ENCODE measurements at places on chromosomes 6 and 20. TPM values are rescaled to one million over a fixed set of nuclear protein-coding genes. Genes with fewer than 3 reads are reported as not detected.

- H3K27me3 ChIP-seq: peaks cover 26% of the 10 kb centered on the region
- no peak overlapping the region for H3K4me3 ChIP-seq
- H3K27ac ChIP-seq: no peak overlapping the region
- H3K36me3 ChIP-seq: no peaks in the 10 kb centered on the region
- H3K4me1 ChIP-seq: no peaks in the 10 kb centered on the region
These were observed 8.9 kb upstream of the SNRNP48 start for GRCh38 chr6:7580927-7581618.

Gene HLA-DRB1
- not detected for total RNA-seq

Gene LRFN2
- total RNA-seq: not detected

GRCh38 chr20:44704551-44704971, 10.6 kb upstream of the CCN5 start:
- DNase-seq: peak; percentile 67
- no peak overlapping the region for H3K4me3 ChIP-seq
- no peaks in the 10 kb centered on the region for H3K27me3 ChIP-seq
- H3K4me1 ChIP-seq: peaks cover 29% of the 10 kb centered on the region
- H3K36me3 ChIP-seq: no peaks in the 10 kb centered on the region

DNA sequence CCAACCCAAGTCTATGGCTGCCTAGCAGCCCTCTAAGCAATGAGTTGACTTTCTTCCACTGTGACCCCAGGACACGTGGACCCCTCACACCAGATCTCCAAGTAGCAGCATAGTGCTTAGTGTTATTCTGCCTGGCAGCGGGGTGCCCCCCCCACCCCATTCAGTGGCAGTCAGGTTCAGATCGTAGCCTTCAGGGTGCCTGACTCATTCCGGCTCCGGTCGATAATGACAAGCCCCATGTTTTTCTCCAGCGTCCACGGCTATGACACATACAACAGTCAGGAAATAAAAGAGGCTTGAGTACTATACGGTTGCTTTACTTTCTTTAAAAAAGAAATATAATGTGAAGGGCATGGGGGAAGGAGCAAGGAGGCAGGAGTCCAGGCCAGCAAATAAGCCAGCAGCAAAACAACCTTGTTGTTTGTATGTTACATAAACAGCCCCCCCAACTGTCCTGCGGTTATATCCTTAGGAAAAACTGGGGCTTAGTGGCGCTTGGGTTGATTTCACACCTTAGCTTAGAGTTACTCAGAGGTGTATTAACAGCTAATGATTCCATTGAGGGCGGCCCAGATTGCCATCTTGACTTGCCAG, 23.1 kb downstream of the GNAS start:
- DNase-seq: peak; percentile 40
- H3K4me1 ChIP-seq: peaks cover 12% of the 10 kb centered on the region
- no peaks in the 10 kb centered on the region for H3K36me3 ChIP-seq
- H3K27ac ChIP-seq: no peak overlapping the region
- no peaks in the 10 kb centered on the region for H3K27me3 ChIP-seq
- no peak overlapping the region for H3K4me3 ChIP-seq

DNA sequence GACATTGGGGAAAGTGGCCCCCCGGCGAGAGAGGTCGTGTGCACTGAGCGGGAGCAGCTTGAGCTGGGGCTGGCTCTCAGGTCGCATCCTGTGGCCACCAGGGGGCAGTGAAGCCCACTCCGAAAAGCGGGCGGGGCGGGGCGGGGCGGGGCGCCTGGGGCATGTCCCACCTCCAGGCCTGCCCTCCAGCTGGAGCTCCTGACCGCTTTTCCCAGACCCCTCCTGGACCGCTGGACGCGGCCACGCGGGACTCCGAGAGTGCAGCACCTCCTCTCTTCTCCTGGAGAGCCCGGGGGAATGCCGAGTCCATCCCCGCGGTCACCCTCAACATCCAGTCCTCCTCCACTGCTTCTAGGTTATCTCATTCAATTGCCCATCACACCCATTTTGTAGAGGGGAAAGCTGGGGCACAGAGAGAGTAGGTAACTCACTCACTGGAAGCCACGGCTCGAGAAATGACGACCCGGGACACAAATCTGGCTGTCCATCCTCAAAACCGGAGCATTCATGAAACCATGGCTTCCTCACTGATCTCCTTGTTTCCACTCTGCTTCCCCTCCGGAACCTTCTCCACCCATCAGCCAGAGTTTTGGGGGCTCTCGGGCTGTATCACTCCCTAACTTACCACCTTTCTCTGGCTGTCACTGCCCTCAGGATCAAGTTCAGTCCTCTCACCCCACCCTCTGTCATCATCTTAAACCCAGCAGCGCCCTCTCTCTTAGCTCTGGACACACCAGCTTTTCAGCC, 24.1 kb downstream of the COX4I2 start:
- H3K36me3 ChIP-seq: peaks cover 33% of the 10 kb centered on the region
- peaks cover 39% of the 10 kb centered on the region for H3K4me1 ChIP-seq
- DNase-seq: peak; percentile 82
- H3K27me3 ChIP-seq: no peaks in the 10 kb centered on the region

DNA sequence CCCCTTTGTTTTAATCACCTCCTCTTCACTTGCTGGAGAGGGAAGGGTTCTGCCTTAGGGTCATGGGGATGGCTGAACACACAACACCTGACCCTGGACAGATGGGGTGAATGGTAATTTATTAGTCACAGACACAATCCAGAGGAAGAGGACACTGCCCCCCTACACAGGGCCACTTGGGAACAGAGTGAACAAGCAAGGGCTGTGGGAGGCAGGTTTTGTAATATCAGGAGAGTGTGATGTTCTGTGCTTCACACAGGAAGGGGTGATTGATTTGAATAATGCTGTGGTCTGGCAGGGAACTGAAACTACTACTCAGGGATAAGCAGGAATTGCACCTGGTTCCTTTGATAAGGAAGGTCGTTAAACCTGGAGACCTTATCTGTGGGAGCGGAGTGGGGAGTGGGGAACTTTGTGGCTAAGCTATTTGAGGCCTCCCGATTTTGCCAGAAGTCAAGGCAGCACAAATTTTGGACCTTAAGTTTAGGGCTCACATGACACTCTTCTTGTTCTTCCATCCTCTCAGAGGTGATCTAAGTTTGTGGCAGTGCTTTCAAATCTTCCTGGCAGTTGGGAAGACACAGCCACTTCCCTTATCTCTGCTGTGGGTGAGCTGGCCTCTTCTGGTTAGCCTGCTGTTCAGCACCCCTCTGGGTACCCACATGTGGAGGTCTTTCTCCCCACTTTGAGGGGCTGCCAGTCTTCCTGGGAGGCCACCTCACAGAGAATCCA, 77.8 kb downstream of the CD164 start:
- no peaks in the 10 kb centered on the region for H3K36me3 ChIP-seq
- H3K4me1 ChIP-seq: peaks cover 11% of the 10 kb centered on the region
- no peak overlapping the region for H3K4me3 ChIP-seq
- no peaks in the 10 kb centered on the region for H3K27me3 ChIP-seq
- H3K27ac ChIP-seq: no peak overlapping the region

Gene PLCB4
- total RNA-seq: 4.0 TPM

DNA sequence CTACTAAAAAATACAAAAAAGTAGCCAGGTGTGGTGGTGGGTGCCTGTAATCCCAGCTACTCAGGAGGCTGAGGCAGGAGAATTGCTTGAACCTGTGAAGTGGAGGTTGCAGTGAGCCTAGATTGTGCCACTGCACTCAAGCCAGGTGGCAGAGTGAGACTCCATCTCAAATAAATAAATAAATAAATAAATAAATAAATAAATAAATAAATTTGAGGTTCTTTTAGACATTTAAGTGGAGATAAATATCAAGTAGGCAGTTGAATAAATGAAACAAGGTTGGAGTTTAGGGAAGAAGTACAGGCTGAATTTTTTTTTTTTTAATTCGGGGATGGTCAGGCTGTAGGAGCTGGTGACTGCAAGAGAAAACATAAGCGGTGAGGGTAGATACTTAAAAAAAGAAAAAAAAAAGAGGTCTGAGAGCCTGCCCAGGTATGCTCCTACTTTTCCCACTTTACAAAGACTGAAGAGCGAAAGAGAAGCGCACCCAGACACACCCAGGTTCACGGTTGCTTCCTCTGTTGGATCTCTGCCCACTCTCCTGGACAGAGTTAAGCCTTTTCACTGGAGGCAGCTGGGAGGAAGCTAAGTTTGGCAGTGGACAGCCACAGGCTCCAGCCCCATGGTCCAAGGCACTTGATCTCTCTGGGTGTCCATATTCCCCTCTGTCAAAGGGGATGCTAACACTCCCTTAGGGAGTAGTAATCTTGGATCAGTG, 100.9 kb upstream of the PRDM1 start:
- H3K4me1 ChIP-seq: no peaks in the 10 kb centered on the region
- H3K27ac ChIP-seq: no peak overlapping the region
- H3K4me3 ChIP-seq: no peak overlapping the region
- no peaks in the 10 kb centered on the region for H3K36me3 ChIP-seq
- no peaks in the 10 kb centered on the region for H3K27me3 ChIP-seq
